ENCODE measurements at places on chromosomes 1 and 21.

DNA sequence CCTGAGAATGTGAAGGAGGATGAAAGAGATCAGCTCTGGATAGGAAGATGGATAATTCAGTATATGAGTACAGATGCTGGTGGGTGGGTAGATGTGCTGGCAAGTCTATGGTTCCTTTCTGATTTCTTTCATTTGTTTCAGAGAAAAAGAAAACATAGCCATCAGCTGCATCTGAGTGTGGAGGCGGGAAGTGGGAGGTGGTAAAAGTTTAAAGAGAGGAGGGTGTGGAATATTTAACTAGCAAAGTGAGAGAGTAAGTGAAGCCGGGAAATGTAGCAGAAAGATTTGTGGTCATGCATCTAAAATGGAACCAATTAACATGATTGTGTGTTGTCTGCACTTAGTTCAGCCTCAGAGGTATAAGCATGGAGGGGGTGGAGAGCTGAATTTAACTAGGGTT lies 16.4 kb downstream of the RPE65 start:
- no peak for DNase-seq

GRCh38 chr1:41981796-41982195 lies 63.1 kb upstream of the HIVEP3 start:
- no peak for DNase-seq

- DNase-seq, result no peak
These were observed 117.8 kb downstream of the HHAT start for GRCh38 chr1:210446479-210446878.

DNA sequence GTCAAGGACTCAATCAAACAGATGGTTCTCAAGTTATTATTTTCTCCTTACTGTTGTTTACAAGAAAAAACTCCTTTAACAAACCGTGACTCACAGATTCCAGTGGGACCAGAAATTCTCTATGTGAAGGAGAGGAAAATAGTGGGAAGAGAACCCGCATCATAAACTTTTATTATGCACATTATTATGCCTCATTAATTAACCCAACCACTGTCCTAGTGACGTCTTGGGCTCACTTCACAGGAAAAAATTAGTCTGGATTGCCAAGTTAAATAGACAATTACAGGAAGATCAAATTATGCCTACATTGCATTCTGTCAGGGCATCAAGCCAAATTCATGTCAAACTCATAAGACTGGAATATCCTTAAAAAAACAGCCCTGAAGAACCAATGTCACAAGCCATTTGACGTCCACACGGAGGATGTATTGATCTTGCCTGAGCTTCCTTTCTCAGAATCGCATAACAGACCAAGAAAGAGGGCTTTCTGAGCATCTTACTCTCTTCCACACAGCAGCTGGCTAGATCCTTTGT lies 347.8 kb downstream of the DUSP10 start:
- no peak for DNase-seq

DNA sequence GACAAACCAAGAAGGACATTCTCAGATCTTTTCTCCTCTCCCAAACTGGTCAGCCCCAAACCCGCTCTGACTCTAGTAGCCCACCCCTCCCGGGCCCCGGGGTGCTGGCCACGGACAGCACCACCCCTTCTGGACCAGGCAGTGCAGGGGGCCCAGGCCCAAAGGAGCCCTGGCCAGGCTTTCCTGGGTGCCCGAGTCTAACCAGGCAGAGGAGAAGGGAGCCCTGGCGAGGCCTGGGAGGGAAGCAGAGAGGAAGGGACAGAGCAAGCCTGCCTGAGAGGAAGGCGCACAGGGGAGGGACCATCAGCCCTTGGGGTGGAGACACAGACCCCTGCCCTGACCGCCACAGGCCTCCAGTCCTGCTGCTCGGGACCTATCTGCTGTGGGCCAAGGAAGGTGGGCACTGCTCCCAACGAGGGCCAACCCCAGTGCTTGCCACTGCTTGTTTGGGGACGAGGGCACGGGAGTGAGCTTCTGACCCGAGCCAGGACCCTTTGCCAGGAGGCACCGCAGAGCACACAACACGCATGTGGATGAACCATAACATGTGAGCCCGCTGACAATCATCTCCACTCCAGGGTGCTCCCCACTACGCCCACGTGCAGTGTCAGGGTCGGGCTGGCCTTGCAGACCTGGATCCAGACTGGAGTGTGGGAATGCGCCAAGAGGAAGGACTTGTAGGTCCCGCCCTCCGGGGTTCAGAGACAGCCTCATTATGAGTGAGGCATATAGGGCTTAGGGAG lies 57.6 kb downstream of the KCNAB2 start:
- no peak for DNase-seq

GRCh38 chr1:237042892-237043576 lies 1.1 kb downstream of the RYR2 start:
- no peak for DNase-seq

DNA sequence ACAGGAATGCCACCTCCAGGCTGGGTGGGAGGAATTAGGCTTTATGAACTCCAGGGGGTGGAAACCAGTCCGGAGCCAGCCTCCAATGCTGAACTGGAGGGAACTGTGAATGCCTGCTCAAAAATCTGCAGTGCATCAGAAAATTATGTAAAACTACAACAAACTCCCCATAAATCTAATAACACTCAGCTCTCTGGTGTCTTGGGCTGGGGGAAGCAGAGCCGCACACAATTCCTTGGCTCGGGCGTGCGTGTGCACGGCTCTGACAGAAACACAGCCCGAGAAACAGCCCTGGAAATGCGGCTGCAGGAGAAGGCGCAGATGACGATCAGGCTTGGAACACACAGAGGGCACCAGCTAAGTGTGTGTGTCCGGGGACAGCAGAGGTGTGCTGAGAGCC lies 127.6 kb upstream of the VAMP3 start:
- no peak for DNase-seq

DNA sequence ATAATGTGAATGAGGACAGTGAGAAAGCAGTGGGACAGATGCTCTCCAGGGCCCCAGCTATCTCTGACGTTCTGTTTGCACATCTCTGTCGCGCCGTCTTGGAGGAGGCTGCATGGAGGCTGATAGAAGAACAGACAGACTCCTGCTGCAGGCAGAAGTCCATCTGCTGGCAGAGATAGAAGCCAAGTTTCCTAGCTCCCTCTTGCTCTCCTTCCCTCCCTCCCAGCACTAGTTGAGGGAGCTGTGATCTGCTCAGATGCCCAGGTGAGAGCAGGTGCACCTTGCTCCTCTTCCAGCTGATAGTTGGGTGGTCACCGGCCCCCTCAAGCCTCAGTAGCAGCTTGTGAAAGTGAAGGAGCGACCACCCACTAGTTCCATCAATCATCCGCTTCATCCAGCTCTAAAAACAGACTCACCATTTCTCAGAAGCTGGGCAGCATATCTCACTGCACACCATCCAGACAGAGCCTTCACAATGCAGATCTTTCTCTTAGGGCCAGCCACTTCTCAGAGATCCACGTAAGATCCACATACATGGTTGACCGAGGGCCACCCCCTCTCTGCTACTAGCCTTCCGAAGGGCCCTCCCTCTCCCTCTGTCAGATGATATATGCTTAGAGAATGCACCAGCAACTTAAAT lies 12.9 kb downstream of the LRRN2 start:
- DNase-seq, result no peak

GRCh38 chr1:161307892-161308638 lies 1.7 kb downstream of the MPZ start:
- DNase-seq, result peak; percentile 29

- no peak for DNase-seq
These were observed 35.5 kb upstream of the TTC22 start for GRCh38 chr1:54836594-54836993.

GRCh38 chr1:33094971-33095604 lies 14.1 kb downstream of the AZIN2 start:
- peak; percentile 34 for DNase-seq

GRCh38 chr1:169217636-169218035 lies 111.1 kb downstream of the ATP1B1 start:
- peak; percentile 67 for DNase-seq

GRCh38 chr1:245322673-245323072 lies 167.9 kb downstream of the KIF26B start:
- no peak for DNase-seq

GRCh38 chr1:219665089-219665488 lies 52.2 kb upstream of the ZC3H11B start:
- DNase-seq, result no peak

GRCh38 chr1:82462366-82462765 lies 661.6 kb downstream of the ADGRL2 start:
- no peak for DNase-seq

- DNase-seq, result no peak
These were observed 206.0 kb downstream of the CENPF start for GRCh38 chr1:214808845-214809460.

DNA sequence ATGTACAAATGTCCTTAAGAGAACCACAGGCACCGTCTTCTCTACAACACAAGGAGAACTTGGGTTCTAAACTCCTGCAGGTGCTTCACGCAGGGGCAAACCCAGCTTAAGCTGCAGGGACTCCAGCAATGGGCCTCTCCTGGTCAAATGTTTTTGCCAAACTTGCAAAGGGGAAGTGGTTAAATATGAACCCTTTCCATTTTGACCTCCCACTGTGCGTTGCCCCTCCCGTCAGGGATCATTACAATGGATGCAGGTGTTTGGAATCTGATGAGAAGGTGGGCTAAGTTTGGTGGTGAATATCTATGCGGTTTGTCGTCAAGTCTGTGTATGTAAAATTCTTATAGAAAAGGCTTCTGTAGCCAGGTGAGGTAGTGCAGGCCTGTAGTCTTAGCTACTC lies 29.1 kb upstream of the SLC25A33 start:
- no peak for DNase-seq

GRCh38 chr1:213148905-213149304 lies 97.9 kb downstream of the RPS6KC1 start:
- DNase-seq, result no peak

GRCh38 chr1:179883745-179884138 lies 1.7 kb downstream of the TOR1AIP1 start:
- no peak for DNase-seq

GRCh38 chr1:180542838-180543145 lies 16.0 kb upstream of the OVAAL start:
- no peak for DNase-seq

- no peak for DNase-seq
These were observed 17.4 kb upstream of the SLC22A15 start for GRCh38 chr1:115958866-115959265.

DNA sequence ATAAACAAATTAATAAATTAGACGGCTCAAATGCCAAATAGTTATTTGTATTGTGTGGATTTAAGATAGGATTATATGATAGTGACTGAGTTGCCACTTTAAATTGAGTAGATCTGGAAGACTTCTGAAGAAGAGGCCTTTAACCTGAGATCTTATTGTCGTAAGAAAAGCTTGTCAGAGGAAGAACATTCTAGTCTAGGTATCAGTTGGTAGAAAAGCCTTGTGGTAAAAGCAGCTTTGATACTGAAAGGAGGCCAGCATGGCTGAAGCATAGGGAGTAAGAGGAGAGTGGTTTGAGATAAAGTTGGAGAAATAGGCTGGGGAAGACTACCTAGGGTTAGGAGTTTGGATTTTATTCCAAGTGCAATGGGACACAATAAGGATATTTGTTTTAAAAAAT lies 29.1 kb downstream of the SLC30A7 start:
- no peak for DNase-seq

GRCh38 chr21:44871576-44872269 lies 1.8 kb downstream of the PTTG1IP start:
- peak; percentile 83 for DNase-seq

GRCh38 chr1:25770541-25771220 lies 29.3 kb upstream of the SELENON start:
- no peak for DNase-seq

- DNase-seq, result peak; percentile 77
These were observed 926 bp upstream of the ATP1B1 start for GRCh38 chr1:169105434-169106094.

DNA sequence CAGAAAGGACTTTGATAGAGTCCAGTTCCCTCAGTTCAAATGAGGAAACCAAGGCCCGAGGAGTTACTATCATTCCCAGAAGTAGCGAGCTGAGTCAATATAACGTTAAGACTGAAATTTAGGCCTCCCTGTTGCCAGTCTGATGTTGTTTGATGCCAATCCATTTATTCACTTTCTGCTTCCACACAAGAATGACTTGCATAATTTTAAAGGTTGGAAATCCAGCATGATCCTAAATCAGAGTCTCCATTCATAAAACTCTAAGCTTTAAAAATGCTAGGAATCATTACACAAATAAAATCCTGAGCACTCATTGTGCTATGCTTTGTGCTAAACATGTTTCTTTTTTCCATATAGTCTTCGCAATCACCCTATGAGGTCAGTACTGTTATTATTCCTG lies 414.4 kb downstream of the PTBP2 start:
- no peak for DNase-seq

GRCh38 chr1:172139196-172139595 lies 281.3 kb upstream of the C1orf105 start:
- DNase-seq, result no peak

- DNase-seq, result no peak
These were observed 2.3 kb downstream of the TTC24 start for GRCh38 chr1:156581661-156582387.

DNA sequence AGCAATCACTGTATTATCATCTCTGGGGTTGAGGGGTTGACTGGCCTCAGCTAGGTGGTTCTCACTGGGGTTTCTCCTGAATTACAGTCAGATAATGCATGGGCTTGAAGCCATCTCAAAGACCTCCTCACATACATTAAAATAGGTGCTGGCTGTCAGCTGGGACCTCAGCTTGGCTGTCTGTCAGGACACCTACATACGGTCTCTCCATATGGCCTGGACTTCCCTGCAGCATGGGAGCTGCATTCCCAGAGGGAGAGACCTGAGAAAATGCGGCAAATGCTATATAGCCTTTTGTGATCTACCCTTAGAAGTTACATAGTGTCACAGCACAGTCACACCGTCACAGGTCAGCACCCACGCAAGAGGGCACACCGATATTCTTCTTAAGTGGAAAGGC lies 93.6 kb downstream of the TSEN15 start:
- no peak for DNase-seq

- DNase-seq, result no peak
These were observed 6.3 kb downstream of the INTS11 start for GRCh38 chr1:1318131-1318652.

GRCh38 chr1:71640116-71640515 lies 559.3 kb upstream of the ZRANB2 start:
- no peak for DNase-seq

GRCh38 chr1:227318853-227319607 lies 738 bp upstream of the CDC42BPA start:
- DNase-seq, result peak; percentile 13

DNA sequence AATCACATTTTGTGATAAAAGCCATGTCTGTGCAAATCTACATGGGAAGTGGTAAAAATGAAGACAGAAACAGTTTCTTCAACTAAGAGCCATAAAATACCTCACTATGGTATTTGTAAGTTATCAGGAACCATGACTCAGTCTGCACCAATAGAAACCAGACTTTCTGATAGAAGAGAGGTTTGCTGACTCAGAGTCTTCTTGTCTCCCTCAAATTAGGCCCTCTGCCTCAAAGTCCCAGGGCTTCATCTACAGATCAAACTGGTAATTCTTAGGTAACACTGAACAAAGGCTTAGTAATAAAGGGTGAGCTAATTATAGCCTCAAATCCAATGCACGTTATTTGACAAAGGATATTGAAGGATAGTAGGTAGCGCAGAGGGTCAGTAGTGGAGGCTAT lies 30.9 kb upstream of the SSX2IP start:
- no peak for DNase-seq
